Bladder microvascular endothelial cell (primary cell): ENCODE measurements at places on chromosomes 6 and 20. TPM values are rescaled to one million over a fixed set of nuclear protein-coding genes. Genes with fewer than 3 reads are reported as not detected.

CTCFL gene
- not detected in 2 replicates for total RNA-seq

PPP1R16B gene
- total RNA-seq: 109 and 184 TPM in 2 replicates

SIM1 gene
- under 0.01 TPM in 1 of 2 replicates, not detected in the other for total RNA-seq

SMOC2 gene
- total RNA-seq: under 0.01 TPM in 1 of 2 replicates, not detected in the other

GHRH gene
- not detected in 2 replicates for total RNA-seq

ENPP3 gene
- 1.5 TPM in 1 of 2 replicates, not detected in the other for total RNA-seq

BNIP5 gene
- total RNA-seq: not detected in 2 replicates

HCK gene
- 0.06 TPM in 1 of 2 replicates, not detected in the other for total RNA-seq

HLA-DRB5 gene
- total RNA-seq: 1.6 and 12.3 TPM in 2 replicates

KCNQ5 gene
- under 0.01 TPM in 2 replicates for total RNA-seq

C6orf52 gene
- 0.32 TPM in 1 of 2 replicates, not detected in the other for total RNA-seq

ULBP1 gene
- total RNA-seq: 0.16 and 0.25 TPM in 2 replicates

SLC22A16 gene
- total RNA-seq: not detected in 2 replicates

CTAGE9 gene
- not detected in 2 replicates for total RNA-seq

PRDM13 gene
- not detected in 2 replicates for total RNA-seq

PYGB gene
- 58.1 and 101 TPM in 2 replicates for total RNA-seq

SRSF12 gene
- total RNA-seq: 0.19 TPM in 1 of 2 replicates, not detected in the other

COL10A1 gene
- total RNA-seq: not detected in 2 replicates

SMPD2 gene
- total RNA-seq: 7.1 and 8.7 TPM in 2 replicates

ZNF337 gene
- total RNA-seq: 10.8 and 23.0 TPM in 2 replicates

MSH5 gene
- 4.9 and 5.8 TPM in 2 replicates for total RNA-seq

CGA gene
- total RNA-seq: not detected in 2 replicates

FOXA2 gene
- not detected in 2 replicates for total RNA-seq

C6orf58 gene
- under 0.01 and 0.50 TPM in 2 replicates for total RNA-seq

BCL2L1 gene
- 37.7 and 88.4 TPM in 2 replicates for total RNA-seq

BICRAL gene
- 2.4 and 6.3 TPM in 2 replicates for total RNA-seq

THBD gene
- 26.2 and 42.2 TPM in 2 replicates for total RNA-seq

SRMS gene
- not detected in 2 replicates for total RNA-seq

LIN28B gene
- not detected in 2 replicates for total RNA-seq

SEMG2 gene
- not detected in 2 replicates for total RNA-seq

FHL5 gene
- total RNA-seq: 0.32 TPM in 1 of 2 replicates, not detected in the other

TRAPPC3L gene
- total RNA-seq: under 0.01 and 0.19 TPM in 2 replicates

RWDD1 gene
- 13.0 and 16.1 TPM in 2 replicates for total RNA-seq

RAB23 gene
- 5.2 and 8.7 TPM in 2 replicates for total RNA-seq

ARMH2 gene
- not detected in 2 replicates for total RNA-seq

SLC17A2 gene
- total RNA-seq: not detected in 2 replicates

SLC22A2 gene
- total RNA-seq: not detected in 2 replicates

F13A1 gene
- total RNA-seq: not detected in 2 replicates

DXO gene
- total RNA-seq: 7.3 and 11.4 TPM in 2 replicates

SLC35D3 gene
- total RNA-seq: not detected in 2 replicates

METTL24 gene
- 0.06 TPM in 1 of 2 replicates, not detected in the other for total RNA-seq

ENPP5 gene
- total RNA-seq: not detected in 2 replicates

TMEM244 gene
- total RNA-seq: not detected in 2 replicates

TPX2 gene
- 25.2 and 35.5 TPM in 2 replicates for total RNA-seq

CFAP206 gene
- total RNA-seq: not detected in 2 replicates

IPCEF1 gene
- total RNA-seq: 0.32 and 0.82 TPM in 2 replicates

SULF2 gene
- 115 and 388 TPM in 2 replicates for total RNA-seq
